ENCODE measurements at places on chromosomes 11 and 22. TPM values are rescaled to one million over a fixed set of nuclear protein-coding genes. Genes with fewer than 3 reads are reported as not detected.

- no peak for DNase-seq
Measured at GRCh38 chr11:69299023-69299461, 5.1 kb downstream of the MYEOV start.

- no peak for DNase-seq
Measured at GRCh38 chr11:86151174-86152005, 82.5 kb upstream of the PICALM start.

FUT4 gene
- total RNA-seq: 8.0 TPM

GSTT2B gene
- total RNA-seq: 6.3 TPM

ANGPTL5 gene
- total RNA-seq: not detected

GRCh38 chr11:63652671-63653070 is 18.5 kb downstream of the ATL3 start:
- no peak for DNase-seq

DNA sequence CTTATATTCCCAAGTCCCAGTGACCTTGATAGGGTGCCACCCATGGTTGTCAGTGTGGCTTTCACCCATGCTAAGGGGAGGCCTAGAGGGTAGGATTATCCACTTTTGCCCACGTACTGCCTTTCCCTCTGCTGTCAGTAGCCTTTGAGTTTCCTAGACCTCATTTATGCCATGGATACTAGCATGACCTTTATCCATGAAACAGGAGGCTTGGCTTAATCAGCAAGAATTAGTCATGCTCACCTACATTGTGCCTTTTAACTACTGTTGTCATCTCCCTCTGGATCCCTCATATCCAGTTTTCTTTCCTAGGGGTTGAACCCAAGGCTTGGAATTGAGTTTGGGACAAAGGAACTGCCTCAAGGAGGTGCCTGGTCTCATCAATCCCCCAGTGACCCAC is 716.7 kb downstream of the NTM start:
- DNase-seq: no peak

- DNase-seq: no peak
Measured at GRCh38 chr11:123122852-123123251, 60.9 kb upstream of the HSPA8 start.

Data from H1 (cell line).